ENCODE measurements at places on chromosomes 1 and 21.

DNA sequence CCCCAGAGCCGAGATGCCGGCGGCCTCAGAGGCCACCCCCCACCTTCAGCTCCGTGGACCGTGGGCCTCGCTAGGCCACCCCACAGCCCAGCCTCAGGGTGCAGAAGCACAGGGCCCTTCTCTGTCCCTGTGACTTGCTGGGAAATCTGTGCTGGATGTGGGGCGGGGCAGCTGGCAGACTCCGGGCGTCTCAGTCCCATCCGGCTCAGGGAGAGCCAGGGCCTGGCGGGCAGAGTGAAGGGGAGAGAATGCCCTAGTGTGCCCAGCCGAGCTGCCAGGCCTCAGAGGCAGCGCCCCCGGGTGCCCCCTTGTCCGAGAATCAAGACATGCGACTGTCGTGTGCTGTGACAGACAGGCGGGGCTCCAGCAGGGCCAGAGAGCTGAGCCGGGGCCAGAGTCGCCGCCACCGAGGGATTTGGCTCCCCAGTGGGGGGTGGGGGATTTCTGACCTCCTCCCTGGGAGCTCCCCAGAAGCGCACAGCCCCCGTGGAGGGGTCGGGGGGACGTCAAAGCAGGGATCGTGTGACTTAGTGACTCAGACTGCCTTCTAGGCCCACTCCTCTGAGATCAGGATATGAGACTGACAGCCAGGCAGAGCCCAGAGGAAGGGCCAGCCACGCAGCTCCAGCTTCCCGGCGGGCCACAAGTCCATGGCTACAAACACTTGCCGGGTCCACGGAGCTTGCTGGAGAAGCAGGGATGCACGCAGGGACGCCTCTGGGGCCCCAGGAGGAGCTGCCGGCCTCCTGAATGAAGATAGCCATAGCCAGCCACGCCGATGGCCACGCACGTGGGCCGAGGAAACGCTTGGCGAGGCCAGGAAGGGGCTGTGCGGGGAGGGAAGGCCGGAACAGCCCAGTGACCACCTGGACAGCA, 11.9 kb downstream of the COL6A1 start:
- no peak for DNase-seq

DNA sequence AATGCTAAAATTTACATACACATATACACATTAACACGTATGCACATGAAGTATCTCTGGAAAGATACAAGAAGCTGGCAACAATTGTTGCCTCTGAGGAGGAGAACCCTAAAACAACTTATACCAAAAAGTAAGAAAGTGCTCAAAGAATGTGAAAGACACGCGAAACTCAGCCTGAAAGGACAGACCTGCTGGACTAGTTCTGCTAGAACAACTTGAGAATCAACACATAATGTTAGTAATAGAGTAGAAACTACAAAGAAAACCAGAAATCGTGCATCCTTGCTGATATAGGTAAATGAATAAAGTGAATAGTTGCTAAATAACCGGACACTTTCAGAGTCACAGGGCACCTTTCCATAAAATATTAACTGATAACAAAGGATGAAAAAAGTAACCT, 242.5 kb downstream of the RERE start:
- DNase-seq = no peak

DNA sequence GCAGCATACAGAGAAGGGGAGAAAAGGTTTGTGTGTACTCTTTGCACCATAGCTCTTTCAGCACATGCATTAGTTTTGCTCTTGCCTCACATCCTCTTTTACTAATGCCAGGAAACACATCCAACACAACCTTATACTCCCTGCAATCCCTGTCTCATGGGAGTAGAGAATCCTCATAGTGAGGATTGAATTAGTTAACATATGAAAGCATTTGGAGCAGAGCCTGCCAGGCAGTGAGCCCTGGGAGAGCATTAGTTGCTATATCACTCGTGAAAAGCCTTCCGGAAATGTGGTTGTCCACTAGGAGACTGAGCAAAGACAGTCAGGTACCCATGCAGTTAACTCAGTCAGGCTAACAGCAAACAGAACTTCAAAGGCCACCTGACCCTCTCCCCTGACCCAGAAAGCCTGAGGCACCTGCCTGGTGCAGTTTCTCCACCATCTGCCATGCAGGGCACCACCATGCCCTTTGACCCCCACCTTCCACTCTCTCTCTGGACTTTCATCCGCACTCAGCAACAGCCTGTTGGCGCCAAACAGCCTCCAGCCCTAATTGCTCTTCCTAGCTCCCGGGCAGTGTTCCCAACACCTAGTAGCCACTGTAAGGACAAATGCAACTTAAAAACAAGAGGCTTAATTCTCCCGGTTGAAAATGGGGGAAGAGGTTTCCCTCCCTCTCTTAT, 14.9 kb upstream of the AGT start:
- no peak for DNase-seq

DNA sequence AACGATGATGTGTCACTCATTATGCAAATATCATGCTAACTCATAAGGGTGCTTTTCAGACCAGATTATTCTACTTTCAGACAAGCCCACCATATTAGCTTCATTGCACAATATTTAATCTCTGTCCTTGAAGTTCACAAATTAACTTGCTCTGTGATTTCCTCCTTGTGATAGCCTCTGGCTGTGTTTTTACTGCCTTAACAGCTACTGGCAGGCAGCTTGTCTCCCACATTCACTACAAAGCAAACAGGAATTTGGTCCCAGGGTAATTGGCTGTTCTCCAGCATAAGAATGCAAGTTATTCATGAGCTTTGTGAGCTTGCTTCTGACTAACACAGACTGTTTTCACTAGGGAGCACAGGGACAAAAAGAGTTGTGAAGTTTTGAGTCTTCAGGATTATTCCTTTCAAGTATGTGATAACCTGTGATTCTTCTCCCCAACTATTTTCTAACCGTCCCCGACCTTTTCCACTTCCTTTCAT, 87.9 kb upstream of the HMCN1 start:
- DNase-seq = no peak

Measured in stimulated activated CD4-positive, alpha-beta T cell treated with anti-CD3 and anti-CD28 coated beads, Interleukin-4, amount 100 ng/mL, for 24 hours (primary cell).